ENCODE measurements at places on chromosomes 6 and 20. TPM values are rescaled to one million over a fixed set of nuclear protein-coding genes. Genes with fewer than 3 reads are reported as not detected.

Gene TMEM244
- polyA plus RNA-seq, result not detected

Gene SMOC2
- polyA plus RNA-seq, result not detected

Gene SMPDL3A
- 0.19 TPM for polyA plus RNA-seq

Gene TUBB2B
- polyA plus RNA-seq, result not detected

Gene SEL1L2
- polyA plus RNA-seq, result not detected

Gene SYNDIG1
- not detected for polyA plus RNA-seq

Gene RIMS4
- not detected for polyA plus RNA-seq

Gene CLIC5
- polyA plus RNA-seq, result not detected

Gene NMBR
- polyA plus RNA-seq, result not detected

Gene ECT2L
- polyA plus RNA-seq, result 0.08 TPM

Gene CCN5
- polyA plus RNA-seq, result not detected

Gene FAXC
- not detected for polyA plus RNA-seq

Gene PRL
- not detected for polyA plus RNA-seq

Gene CTAGE9
- polyA plus RNA-seq, result not detected

Gene CNKSR3
- polyA plus RNA-seq, result not detected

Gene LKAAEAR1
- not detected for polyA plus RNA-seq

Gene CALHM5
- polyA plus RNA-seq, result not detected

Gene OTOR
- polyA plus RNA-seq, result not detected

Gene OR2H2
- polyA plus RNA-seq, result not detected

Gene TNFRSF21
- polyA plus RNA-seq, result 1.5 TPM

Gene MSH5
- 2.2 TPM for polyA plus RNA-seq

Gene PERP
- polyA plus RNA-seq, result 0.27 TPM

Gene GLYATL3
- not detected for polyA plus RNA-seq

Gene MCCD1
- not detected for polyA plus RNA-seq

Gene FOXQ1
- not detected for polyA plus RNA-seq

Gene RNASET2
- 472 TPM for polyA plus RNA-seq

Gene SOBP
- 2.6 TPM for polyA plus RNA-seq

Gene TRIM40
- not detected for polyA plus RNA-seq

Gene GPRC6A
- polyA plus RNA-seq, result not detected

Gene SIRPG
- not detected for polyA plus RNA-seq

Gene DEFB127
- not detected for polyA plus RNA-seq

Gene RGL2
- 39.0 TPM for polyA plus RNA-seq

Gene DUSP15
- polyA plus RNA-seq, result not detected

Gene PLN
- 0.29 TPM for polyA plus RNA-seq

Gene ENPP3
- 0.73 TPM for polyA plus RNA-seq

Gene CNR1
- 0.20 TPM for polyA plus RNA-seq

Gene SLC25A27
- polyA plus RNA-seq, result not detected

Gene SLC22A1
- not detected for polyA plus RNA-seq

Gene TCP11
- polyA plus RNA-seq, result not detected

Gene CRISP3
- not detected for polyA plus RNA-seq

Gene CST1
- polyA plus RNA-seq, result not detected

Gene LAMA4
- not detected for polyA plus RNA-seq

Gene CCN2
- polyA plus RNA-seq, result not detected

Gene IPCEF1
- polyA plus RNA-seq, result 0.13 TPM

Gene GABRR1
- not detected for polyA plus RNA-seq

Gene CRISP2
- polyA plus RNA-seq, result not detected

Gene SULF2
- 3.0 TPM for polyA plus RNA-seq

Gene TSHZ2
- polyA plus RNA-seq, result not detected

Gene SEMG2
- polyA plus RNA-seq, result not detected

Gene FAM209B
- not detected for polyA plus RNA-seq

Gene SLA2
- 0.15 TPM for polyA plus RNA-seq

Gene ENPP1
- not detected for polyA plus RNA-seq

Gene PDE7B
- polyA plus RNA-seq, result 2.2 TPM

Gene MARCKS
- 7.9 TPM for polyA plus RNA-seq
